GM03348 (cell line): ENCODE measurements at places on chromosomes 11 and 22.

DNA sequence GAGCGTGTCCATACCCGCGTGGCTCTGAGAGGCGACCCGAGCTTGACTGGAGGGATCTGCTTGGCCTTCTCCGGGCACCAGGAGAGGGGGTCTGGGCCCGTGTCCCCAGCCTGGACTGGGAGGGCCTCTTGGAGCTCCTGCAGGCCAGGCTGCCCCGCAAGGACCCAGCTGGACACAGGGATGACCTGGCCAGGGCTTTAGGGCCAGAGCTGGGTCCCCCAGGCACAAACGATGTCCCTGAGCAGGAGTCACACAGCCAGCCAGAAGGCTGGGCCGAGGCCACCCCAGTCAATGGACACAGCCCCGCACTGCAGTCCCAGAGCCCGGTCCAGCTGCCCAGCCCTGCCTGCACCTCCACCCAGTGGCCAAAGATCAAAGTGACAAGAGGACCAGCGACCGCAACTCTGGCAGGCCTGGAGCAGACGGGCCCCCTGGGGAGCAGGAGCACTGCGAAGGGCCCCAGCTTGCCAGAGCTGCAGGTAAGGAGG, 38.2 kb downstream of the TRIOBP start:
- DNase-seq, result no peak

- peak; percentile 86 for DNase-seq
Measured at GRCh38 chr22:27435844-27436576, 365.5 kb downstream of the MN1 start.

GRCh38 chr11:6979365-6979764, 40.8 kb downstream of the ZNF214 start:
- no peak for DNase-seq

DNA sequence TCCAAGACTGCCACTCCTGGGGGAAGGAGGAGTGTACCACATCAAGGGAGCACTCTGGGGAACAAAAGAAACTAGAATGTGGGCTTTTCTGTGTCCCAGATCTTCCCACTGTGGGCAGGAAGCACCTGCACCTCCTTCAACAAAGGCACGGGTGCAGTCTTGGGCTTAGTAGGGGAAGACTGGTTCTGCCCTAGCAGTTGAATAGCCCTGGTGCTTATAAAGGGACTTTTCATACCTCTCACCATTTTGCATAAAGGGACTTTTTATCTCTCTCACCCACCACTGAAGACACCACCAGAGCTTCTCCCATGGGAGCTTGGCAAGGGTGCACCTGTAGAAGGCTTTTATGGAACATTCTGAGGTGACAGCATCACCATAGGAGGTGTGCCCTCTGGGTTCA, 65.8 kb upstream of the MS4A8 start:
- DNase-seq, result no peak

GRCh38 chr22:43446037-43446803, 34.4 kb downstream of the MPPED1 start:
- no peak for DNase-seq

DNA sequence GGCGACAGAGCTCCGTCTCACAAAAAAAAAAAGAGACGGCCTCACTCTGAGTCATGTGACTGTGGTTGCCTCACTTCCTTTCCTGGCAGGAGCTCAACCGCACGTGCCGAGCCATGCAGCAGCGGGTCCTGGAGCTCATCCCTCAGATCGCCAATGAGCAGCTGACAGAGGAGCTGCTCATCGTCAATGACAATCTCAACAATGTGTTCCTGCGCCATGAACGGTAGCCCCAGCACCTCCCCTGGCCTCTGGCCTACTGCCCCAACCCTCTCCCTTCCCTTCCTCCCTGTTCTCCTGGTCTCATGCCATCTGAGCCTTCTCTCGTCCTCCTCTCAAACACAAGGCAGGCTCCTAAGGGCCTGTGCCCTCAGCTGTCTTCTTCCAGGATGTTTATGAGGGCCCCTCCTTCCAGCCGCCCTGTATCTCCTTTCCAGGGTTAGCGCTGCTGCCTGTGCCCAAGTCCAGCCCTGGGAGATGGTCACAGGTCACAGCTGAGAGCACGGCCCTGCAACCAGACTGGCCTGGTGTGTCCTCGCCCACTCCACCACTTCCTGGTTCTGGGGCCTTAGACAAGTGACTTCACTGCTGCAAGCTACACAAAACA, 30.7 kb downstream of the TOM1 start:
- peak; percentile 85 for DNase-seq

GRCh38 chr22:41787331-41787730, 13.1 kb upstream of the CCDC134 start:
- no peak for DNase-seq
